ENCODE measurements at places on chromosomes 12 and 14. TPM values are rescaled to one million over a fixed set of nuclear protein-coding genes. Genes with fewer than 3 reads are reported as not detected.

PPP4R4 gene
- total RNA-seq = 3.0 TPM

MYO1H gene
- not detected for total RNA-seq

SLC16A7 gene
- 41.9 TPM for total RNA-seq

TEX52 gene
- 0.35 TPM for total RNA-seq

TAS2R9 gene
- total RNA-seq = not detected

C12orf54 gene
- total RNA-seq = not detected

SIX6 gene
- total RNA-seq = not detected

KRT72 gene
- 12.3 TPM for total RNA-seq

POTEG gene
- not detected for total RNA-seq

CCDC198 gene
- total RNA-seq = not detected

OTOGL gene
- not detected for total RNA-seq

METTL1 gene
- 17.2 TPM for total RNA-seq

HCAR1 gene
- 0.17 TPM for total RNA-seq

MYF5 gene
- total RNA-seq = not detected

ETFBKMT gene
- total RNA-seq = 1.2 TPM

B4GALNT1 gene
- total RNA-seq = 0.62 TPM

OLR1 gene
- total RNA-seq = not detected

KRT6A gene
- total RNA-seq = not detected

GPR84 gene
- 0.33 TPM for total RNA-seq

KRT6C gene
- total RNA-seq = not detected

CCDC175 gene
- total RNA-seq = not detected

AMIGO2 gene
- total RNA-seq = 10.3 TPM

EPYC gene
- total RNA-seq = not detected

PKP2 gene
- not detected for total RNA-seq

SERPINA5 gene
- total RNA-seq = not detected

RAB15 gene
- 5.7 TPM for total RNA-seq

INHBC gene
- total RNA-seq = not detected

IL23A gene
- total RNA-seq = 6.1 TPM

OR5AU1 gene
- not detected for total RNA-seq

IQSEC3 gene
- not detected for total RNA-seq

CDKL1 gene
- 14.6 TPM for total RNA-seq

RNU6-7 gene
- total RNA-seq = not detected

KRT73 gene
- total RNA-seq = 8.2 TPM

TMEM229B gene
- total RNA-seq = 25.1 TPM

CCDC38 gene
- not detected for total RNA-seq

SERPINA9 gene
- total RNA-seq = not detected

PCNX1 gene
- total RNA-seq = 72.1 TPM

CLEC4D gene
- not detected for total RNA-seq

OR6C2 gene
- not detected for total RNA-seq

PLBD1 gene
- total RNA-seq = not detected

TSPAN9 gene
- 0.15 TPM for total RNA-seq

NDRG2 gene
- total RNA-seq = 10.4 TPM

JPH4 gene
- not detected for total RNA-seq

ASPG gene
- total RNA-seq = not detected

C12orf60 gene
- total RNA-seq = 1.00 TPM

CLEC4C gene
- total RNA-seq = not detected

ACSS3 gene
- not detected for total RNA-seq

All from activated CD4-positive, alpha-beta T cell treated with anti-CD3 and anti-CD28 coated beads, Interleukin-2, amount 10 ng/mL, durations not matched to agents 7 days and 5 days (primary cell).